ENCODE measurements at places on chromosomes 1 and 21.
A peak's percentile ranks its signal among the peaks of the same experiment; 100 is the strongest.

GRCh38 chr1:80066060-80066459 lies 1059.5 kb upstream of the ADGRL4 start:
- DNase-seq = no peak

GRCh38 chr1:14945132-14946010 lies 208.2 kb upstream of the TMEM51 start:
- no peak for DNase-seq

- DNase-seq = peak; percentile 97
Measured at GRCh38 chr1:203038891-203039608, 12.8 kb downstream of the PPFIA4 start.

DNA sequence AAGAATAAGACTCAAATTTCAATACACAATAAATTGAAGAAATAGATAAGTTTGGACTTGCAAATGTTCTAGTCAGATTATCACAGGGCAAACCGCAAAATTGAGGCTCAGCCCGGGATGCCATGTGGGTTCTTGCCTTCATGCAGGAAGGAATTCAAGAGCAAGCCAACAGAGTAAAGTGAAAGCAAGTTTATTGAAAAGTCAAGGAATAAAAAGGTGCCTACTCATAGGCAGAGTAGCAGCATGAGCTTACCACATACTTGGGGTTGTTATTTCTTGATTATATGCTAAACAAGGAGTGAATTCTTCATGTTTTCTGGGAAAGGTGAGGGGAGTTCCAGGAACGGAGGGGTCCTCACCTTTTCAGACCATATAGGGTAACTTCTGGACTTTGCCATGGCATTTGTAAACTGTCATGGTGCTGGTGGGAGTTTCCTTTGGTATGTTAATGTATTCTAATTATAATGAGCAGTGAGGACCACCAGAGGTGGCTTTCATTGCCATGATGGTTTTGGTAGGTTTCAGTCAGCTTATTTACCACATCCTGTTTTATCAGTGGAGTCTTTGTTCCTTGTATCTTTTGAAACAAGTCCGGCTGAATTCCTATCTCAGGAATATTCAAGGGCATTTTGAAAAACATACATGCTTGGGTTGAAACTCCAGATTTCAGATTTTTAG lies 2.0 kb upstream of the OR2AK2 start:
- DNase-seq = no peak

GRCh38 chr1:240766831-240767230 lies 154.9 kb upstream of the GREM2 start:
- no peak for DNase-seq

GRCh38 chr1:58895559-58896145 lies 111.8 kb upstream of the JUN start:
- DNase-seq = no peak

GRCh38 chr1:25836695-25837094 lies 16.9 kb downstream of the MTFR1L start:
- DNase-seq = no peak

- DNase-seq = no peak
Measured at GRCh38 chr1:224387943-224388342, 31.3 kb downstream of the CNIH4 start.

- no peak for DNase-seq
Measured at GRCh38 chr1:247090455-247090854, 11.8 kb upstream of the ZNF670 start.

GRCh38 chr1:41902159-41902577 lies 16.6 kb downstream of the HIVEP3 start:
- no peak for DNase-seq

DNA sequence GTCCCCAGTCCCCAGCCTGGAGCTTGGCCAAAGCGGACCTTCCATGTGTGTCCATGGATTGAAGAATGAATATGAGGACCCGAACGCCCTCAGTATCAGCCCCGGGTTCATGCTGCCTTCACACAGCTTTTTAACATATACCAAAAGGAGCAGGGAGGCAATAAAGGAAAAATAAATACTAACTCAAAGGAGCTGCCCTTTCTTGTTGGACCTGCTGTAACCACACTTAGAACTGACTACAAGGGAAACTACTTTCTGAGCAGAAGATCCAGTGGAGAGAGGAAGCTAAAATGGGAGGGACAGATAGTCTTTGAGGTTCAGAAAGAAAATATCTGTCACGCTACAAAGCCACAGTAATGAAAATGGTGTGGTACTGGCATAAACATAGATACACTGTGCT lies 48.6 kb downstream of the CNN3 start:
- no peak for DNase-seq

- DNase-seq = no peak
Measured at GRCh38 chr1:11648732-11649158, 5.5 kb downstream of the FBXO2 start.

All from D721Med (cell line).